ENCODE measurements at places on chromosomes 12 and 14. TPM values are rescaled to one million over a fixed set of nuclear protein-coding genes. Genes with fewer than 3 reads are reported as not detected.

The SLC25A47 gene
- not detected for polyA plus RNA-seq

The VPS37B gene
- 23.4 TPM for polyA plus RNA-seq

The ANKLE2 gene
- polyA plus RNA-seq, result 25.8 TPM

The SERPINA9 gene
- not detected for polyA plus RNA-seq

The ZDHHC22 gene
- polyA plus RNA-seq, result not detected

The DIO2 gene
- polyA plus RNA-seq, result not detected

The MYL2 gene
- polyA plus RNA-seq, result not detected

The SDR9C7 gene
- not detected for polyA plus RNA-seq

The GAPDH gene
- polyA plus RNA-seq, result 1,962 TPM

The KRT83 gene
- polyA plus RNA-seq, result not detected

The ATL1 gene
- 1.3 TPM for polyA plus RNA-seq

The NANOG gene
- polyA plus RNA-seq, result not detected

The RDH16 gene
- polyA plus RNA-seq, result 0.56 TPM

The COX8C gene
- polyA plus RNA-seq, result 0.47 TPM

The GDF11 gene
- 0.75 TPM for polyA plus RNA-seq

The TAS2R7 gene
- polyA plus RNA-seq, result not detected

The SLC17A8 gene
- polyA plus RNA-seq, result not detected

The LALBA gene
- polyA plus RNA-seq, result not detected

The EPYC gene
- polyA plus RNA-seq, result not detected

The KRT78 gene
- polyA plus RNA-seq, result not detected

The CCDC38 gene
- polyA plus RNA-seq, result not detected

The NFATC4 gene
- polyA plus RNA-seq, result not detected

The CCDC196 gene
- not detected for polyA plus RNA-seq

The PPP4R4 gene
- 0.69 TPM for polyA plus RNA-seq

The CLEC4C gene
- polyA plus RNA-seq, result not detected

The IKZF4 gene
- 5.8 TPM for polyA plus RNA-seq

The CATSPERB gene
- polyA plus RNA-seq, result 0.24 TPM

The OR4N5 gene
- polyA plus RNA-seq, result not detected

The MMAB gene
- 22.2 TPM for polyA plus RNA-seq

The LRP1-AS gene
- polyA plus RNA-seq, result not detected

The CAMKK2 gene
- polyA plus RNA-seq, result 14.7 TPM

The P2RX7 gene
- 7.5 TPM for polyA plus RNA-seq

The EIF2S3B gene
- 0.20 TPM for polyA plus RNA-seq

The CHD8 gene
- 30.9 TPM for polyA plus RNA-seq

The CLEC4E gene
- polyA plus RNA-seq, result 0.36 TPM

The OLR1 gene
- not detected for polyA plus RNA-seq

The ABHD12B gene
- polyA plus RNA-seq, result not detected

The KLRC3 gene
- not detected for polyA plus RNA-seq

The KRT2 gene
- polyA plus RNA-seq, result not detected

The ENDOU gene
- polyA plus RNA-seq, result not detected

The CCNT1 gene
- polyA plus RNA-seq, result 17.5 TPM

The IQSEC3 gene
- not detected for polyA plus RNA-seq

All from CD4-positive, CD25-positive, alpha-beta regulatory T cell (primary cell).